ENCODE measurements at places on chromosomes 4 and X.

- DNase-seq: no peak
Observed at GRCh38 chrX:1012678-1013300, 199.7 kb downstream of the CRLF2 start.

- no peak for DNase-seq
Observed at GRCh38 chrX:135382260-135382659, 39.5 kb upstream of the SMIM10L2A start.

DNA sequence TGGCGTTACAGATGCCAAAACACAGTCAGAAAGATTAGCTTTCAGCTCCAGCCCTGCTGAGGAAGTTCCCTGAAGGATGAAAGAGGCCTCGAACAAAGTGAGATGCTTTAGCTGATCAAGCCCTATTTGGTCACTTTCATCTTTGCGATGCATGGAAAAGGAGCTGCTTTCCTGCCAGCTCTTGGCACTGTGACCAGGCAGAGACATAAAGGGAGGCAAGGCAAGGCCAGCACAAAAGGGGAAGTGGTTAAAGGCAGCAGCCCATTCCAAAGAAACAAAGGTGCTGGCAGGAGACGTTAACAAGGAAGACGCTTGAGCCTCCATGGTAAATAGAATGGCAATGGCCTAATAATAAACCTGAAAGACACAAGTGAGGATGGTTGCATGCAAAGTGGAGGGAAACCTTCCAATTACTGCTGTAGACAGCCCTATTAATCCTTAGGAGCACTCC lies 617.1 kb upstream of the INTU start:
- DNase-seq: peak; percentile 65

DNA sequence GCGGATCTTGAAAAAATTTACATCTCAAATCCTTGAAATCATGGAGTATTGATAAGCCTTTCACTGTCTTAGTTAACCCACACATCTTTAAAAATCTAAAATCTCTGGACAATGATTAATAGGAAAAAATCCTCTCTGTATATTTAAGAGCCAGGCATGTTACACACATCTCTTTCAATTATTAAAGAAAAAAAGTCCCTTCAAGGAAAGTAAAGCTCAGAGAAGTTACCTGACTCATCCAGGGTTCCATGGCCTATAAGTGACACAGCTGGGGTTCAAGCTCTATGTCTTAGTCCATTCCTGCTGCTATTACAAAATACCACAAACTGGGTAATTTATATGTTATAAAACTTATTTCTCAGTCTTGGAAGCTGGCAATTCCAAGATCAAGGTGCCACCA lies 14.2 kb upstream of the FGF16 start:
- no peak for DNase-seq

DNA sequence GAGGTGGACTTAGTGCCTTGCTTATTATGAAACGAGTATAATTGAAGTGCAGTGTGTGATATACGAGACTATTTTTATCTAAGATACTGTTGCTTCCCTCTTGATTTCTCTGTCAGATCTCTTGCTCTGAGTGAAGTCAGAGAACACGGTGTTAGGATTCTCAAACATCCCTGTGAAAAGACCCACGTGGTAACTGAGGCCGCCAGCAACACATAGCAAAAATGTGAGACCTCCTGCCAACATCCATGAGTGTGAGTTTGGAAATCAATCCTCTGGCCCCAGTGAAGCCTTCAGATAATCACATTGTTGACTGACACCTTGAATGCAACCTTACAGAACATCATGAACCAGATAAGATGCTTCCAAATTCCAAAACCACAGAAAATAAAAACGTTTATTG lies 954.4 kb downstream of the FAT4 start:
- no peak for DNase-seq

- no peak for DNase-seq
Observed at GRCh38 chr4:4714331-4714730, 145.1 kb upstream of the MSX1 start.

GRCh38 chr4:25923745-25924144 lies 9.7 kb downstream of the SMIM20 start:
- no peak for DNase-seq

DNA sequence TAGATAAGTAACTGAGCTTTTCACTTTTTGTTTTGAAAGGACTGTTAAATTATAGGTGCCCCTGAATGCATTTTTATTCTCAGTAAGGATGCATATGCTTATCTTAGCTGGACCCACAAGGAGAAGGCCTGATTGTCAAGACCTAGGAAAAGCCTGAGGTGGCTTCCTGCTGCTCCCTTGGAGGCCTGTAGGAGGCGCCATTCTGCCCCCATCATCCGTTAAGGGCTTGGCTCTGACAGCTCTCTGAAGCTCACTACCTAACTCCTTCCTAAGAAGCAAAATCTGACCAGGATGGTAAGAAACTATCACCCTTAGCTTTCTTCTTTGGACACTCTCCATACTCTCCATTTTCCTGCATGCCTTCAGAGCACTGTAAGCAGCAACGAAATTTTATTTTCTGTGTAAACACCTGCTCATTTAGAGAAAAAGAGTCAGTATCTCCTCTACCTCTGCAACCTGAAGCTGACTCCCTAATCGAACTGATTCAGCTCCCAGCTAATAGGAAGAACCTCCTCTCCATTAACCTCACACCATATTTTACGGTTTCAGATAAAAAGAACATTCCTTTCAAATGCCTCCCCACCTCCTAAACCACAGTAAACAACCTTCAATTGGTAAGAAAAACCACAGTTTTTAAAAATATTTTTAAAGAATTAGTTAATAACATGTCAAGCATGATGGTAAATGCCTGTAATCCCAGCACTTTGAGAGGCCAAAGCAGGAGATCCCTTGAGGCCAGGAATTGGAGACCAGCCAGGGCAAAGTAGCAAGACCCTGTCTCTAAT lies 73.4 kb upstream of the EDNRA start:
- DNase-seq: no peak

Data from NCI-H1105 treated with DMSO at 0.1 percent for 48 hours (cell line).